ENCODE measurements at places on chromosomes 7 and 10.

- peak; percentile 43 for DNase-seq
Observed at GRCh38 chr7:102273749-102274712, 12.6 kb upstream of the SH2B2 start.

DNA sequence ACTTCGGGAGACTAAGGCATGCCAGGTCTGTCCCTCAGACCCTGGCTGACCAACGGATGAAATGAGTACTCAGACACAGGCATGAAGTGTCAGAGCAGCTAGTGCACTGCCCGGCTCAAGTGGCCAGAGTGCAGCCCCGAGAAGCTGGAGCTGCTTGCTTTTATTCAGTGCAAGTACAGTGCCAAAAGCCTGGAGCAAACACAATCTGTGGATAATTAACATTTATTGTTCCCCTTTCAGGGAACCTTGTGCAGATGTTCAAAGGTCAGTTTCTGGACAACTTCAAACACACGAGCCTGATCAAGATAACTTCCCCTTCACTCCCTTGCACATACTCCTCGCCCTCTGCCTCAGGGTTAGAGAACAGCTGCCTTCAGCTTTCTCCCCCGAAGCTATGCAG, 7.9 kb upstream of the ATE1 start:
- no peak for DNase-seq

DNA sequence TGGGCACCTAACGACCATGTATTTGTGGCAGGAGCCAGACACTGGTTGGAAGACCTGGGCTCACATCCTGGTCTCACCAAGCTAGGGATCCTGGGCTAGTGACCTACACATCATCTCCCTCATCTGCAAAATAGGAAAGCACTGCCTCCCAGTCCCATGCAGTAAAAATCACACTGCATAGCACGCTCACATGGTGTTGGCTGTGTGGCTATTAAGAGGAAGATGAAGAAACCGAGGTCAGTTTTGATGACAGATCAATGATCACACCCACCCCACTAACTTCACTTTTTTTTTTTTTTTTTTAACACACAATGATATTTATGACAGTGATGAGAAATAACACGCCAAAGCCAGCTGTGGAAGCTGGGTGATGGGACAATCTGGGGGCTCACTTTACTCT, 146.5 kb downstream of the RNF216 start:
- no peak for DNase-seq

GRCh38 chr10:99534450-99534938, 1.8 kb downstream of the NKX2-3 start:
- DNase-seq = no peak

DNA sequence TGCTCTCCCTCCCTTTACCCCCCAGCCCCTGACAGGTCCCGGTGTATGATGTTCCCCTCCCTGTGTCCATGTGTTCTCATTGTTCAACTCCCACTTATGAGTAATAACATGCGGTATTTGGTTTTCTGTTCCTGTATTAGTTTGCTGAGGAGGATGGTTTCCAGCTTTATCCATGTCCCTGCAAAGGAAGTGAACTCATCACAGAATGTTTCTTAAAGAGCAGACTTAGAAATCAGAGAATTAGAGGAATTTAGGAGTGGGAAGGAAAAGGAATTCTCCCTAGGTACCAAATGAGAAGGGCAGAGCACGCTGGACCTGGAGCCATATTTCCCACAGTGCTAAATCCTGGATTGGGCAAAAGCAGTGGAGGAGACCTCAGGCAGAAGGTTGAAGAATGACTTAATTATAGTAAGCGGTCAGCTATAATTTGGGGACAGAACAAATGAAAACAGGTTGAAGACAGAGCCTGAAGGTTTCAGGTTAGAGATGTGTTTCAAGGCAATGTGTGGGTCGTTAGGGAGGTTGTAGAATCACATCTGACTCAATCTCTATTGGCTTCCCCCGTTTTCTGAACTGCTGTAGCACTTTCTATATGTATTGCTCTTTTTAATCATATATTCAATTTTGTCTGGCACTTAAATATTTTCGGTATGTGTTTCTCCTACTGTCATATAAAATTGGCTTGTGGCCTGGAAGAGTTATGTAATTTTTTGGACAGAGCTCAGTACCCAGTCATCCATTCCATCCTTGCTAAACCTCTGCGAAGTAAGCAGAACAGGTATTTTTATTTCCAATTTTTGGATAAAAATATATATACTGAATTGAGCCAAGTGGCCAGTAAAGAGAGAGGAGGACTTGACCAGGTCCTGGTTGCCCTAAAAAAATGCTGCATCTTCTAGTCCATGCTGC, 210.5 kb upstream of the KLF6 start:
- DNase-seq = no peak

DNA sequence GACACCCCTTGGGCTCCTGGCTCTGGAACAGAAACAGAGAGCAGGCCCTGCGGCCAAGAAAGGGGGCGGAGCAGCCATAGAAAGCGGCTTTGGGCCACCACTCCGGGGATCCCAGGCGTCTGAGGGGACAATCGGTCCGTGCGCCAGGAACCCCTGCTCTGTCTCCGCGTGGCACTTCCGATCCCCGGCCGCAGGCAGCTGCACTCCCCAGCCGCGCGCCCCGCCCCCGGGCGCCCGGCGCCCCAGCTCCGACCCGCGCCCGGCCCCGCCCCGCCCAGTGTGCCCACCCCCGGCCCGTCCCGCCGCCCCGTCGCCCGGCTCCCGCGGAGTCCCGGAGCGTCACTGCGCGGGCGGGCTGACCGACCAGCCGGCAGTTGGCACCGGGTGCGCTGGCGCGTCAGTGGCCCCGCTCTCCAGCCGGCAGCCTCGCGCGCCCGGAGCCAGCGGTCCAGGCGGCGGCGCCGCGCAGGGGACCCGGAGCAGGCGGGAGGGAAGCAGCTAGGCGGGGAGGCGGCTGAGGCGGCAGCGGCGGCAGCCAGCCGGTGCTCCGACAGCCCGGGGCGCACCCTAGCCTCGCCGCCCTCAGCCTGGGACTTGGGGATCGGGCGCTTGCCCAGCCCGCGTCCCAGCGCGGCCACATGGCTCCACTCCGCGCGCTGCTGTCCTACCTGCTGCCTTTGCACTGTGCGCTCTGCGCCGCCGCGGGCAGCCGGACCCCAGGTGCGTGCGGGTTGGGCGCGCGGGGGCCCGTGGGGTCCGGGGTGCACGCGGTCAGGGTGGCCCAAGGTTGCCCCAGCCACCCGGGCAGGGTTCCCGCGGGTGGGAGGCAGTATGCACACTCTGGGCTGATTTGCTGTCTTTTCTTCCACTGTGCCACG, at the start of gene ADAMTS14:
ADAMTS14 (plus strand) TSS at position 342 of the 878 bp plus-strand sequence; CDS start at position 639, 297 bp downstream.
- DNase-seq = peak; percentile 67

DNA sequence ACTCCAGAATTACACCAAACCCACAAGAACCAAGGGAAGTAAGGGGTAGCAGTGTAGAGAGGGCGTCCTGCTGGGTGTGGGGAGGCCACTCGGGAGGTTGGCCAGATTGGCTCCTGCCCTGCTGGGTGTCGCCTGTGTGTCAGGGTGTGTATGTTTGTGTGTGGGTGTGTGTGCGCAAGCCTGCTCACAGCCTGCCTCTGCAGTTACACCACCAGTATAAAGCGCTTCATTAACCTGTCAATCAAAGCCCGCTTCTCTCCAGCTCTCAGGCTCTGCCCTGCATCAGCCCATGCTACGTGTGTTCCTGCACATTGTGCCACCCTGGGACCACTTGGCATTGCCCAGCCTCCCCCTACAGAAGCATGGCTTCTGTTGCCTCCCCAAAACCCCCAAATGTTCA, 83.3 kb upstream of the PAX2 start:
- DNase-seq = no peak

- no peak for DNase-seq
Observed at GRCh38 chr10:132597654-132598053, 60.1 kb downstream of the INPP5A start.

- DNase-seq = no peak
Observed at GRCh38 chr10:48898426-48898825, 41.2 kb downstream of the LRRC18 start.

GRCh38 chr10:13795653-13796555, 209.1 kb downstream of the PRPF18 start:
- no peak for DNase-seq

GRCh38 chr7:44197474-44197873, 3.3 kb upstream of the YKT6 start:
- no peak for DNase-seq

DNA sequence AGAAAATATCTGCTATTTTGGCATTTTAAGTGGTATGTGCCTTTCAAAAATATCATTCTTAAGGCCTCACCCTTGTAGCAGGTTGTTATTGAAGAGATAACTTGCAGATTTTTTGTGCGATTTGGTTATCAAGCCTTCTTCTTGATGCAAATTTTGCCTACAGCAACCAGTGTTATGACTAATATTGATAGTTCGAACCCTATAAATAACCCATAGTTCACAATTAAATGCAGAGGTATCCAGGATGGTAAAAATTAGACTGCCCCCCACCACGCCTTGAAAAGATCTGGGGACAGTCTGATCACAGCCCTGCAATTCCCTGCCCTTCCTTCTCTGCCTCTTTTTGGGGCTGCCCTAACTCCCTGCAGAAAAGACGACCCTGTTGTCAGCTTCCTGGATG, 28.4 kb upstream of the RAPGEF5 start:
- DNase-seq = no peak

- DNase-seq = no peak
Observed at GRCh38 chr7:28776463-28777157, 181.5 kb downstream of the TRIL start.

GRCh38 chr7:1055956-1056784, 11.8 kb downstream of the GPR146 start:
- DNase-seq = peak; percentile 70

- DNase-seq = no peak
Observed at GRCh38 chr7:130071701-130072622, 1.6 kb downstream of the KLHDC10 start.

- no peak for DNase-seq
Observed at GRCh38 chr7:111527545-111527944, 34.7 kb downstream of the IMMP2L start.

DNA sequence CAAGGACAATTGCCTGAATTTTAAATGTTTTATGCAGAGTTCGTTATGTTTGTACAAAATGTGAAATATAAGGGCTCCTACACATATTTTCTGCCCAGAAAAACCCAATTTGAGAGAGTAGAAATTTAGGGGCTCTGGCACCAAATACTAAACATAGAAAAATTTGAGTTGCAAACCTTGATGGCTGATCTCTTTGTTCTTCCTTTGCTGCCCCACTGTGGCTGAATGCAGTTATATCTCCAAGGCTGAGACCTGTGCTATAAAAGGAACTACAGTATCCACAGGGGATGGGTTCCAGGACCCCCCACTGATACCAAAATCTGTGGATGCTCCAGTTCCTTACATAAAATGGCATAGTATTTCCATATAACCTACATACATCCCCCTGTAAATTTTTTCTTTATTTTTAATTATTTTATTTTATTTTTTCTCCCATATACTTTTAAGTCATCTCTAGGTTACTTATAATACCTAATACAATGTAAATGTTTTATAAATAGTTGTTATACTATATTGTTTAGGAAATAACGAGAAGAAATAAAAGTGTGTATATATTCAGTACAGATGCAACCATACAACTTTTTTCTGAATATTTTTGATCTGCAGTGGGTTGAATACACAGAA, 22.5 kb downstream of the CFAP43 start:
- DNase-seq = no peak

- no peak for DNase-seq
Observed at GRCh38 chr10:109784236-109784635, 139.1 kb downstream of the XPNPEP1 start.

- no peak for DNase-seq
Observed at GRCh38 chr10:99714446-99714845, 17.5 kb downstream of the COX15 start.

DNA sequence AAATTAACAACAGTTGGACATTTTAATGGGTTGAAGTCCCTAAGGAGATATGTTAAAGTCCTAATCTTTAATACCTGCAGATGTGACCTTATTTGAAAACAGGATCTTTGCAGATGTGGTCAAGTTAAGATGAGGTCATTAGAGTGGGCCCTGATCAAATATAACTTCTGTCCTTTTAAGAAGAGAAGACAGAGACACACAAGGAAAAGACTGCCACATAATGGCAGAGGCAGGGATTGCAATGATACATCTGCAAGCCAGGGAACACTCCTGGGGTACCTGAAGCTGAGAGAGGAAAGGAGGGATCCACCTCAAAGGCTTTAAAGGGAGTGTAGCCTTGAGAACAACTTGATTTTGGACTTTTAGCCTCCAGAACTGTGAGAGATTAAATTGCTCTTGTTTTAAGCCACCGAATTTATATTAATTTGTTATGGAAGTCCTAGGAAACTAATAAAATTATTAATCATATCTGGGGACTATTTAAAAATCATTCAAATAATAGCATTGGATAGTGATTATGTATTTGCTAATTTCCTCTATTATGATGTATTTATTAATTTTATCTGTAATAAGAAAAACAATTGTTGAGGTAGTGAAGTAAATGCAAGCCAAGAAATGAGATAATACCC, 700.0 kb upstream of the PCDH15 start:
- no peak for DNase-seq

DNA sequence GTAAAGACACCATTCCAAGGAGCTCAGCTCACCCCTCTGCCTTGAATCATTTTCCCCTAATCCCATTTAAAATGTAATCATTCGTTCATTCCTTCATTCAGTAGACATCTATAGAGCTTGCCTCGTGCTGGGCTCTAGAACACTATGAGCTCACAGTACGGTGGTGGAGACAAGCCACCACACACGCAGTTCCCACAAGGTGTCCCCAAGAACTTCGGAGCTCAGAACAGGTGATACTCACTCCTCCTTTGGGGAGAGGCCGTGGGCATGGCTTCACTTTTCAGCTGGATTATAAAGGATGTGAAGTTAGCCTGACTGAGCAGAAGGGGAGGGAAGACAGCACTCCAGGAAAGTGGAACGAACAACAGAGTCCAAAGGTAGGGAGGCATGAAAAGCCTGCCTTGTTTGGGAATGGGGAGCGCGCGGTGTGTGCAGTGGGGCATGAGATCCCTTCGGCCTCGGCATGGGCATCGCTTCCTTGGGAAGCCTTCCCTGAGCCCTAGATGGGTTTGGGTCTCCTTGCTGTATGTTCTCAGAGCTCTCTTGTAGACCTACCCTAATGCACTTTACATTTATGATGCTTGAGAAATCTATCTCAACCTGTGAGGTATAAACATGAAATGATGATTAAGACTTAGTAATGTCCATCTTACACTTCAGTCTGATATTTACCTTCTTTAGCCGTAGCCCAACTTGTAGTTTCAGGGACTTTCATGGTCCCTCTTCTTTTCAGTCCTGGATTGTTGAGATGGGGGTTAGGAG, 809 bp upstream of the OGA start:
- DNase-seq = no peak

- no peak for DNase-seq
Observed at GRCh38 chr10:26721561-26721960, 24.1 kb downstream of the PDSS1 start.

GRCh38 chr7:157429001-157429679, 92.3 kb downstream of the DNAJB6 start:
- no peak for DNase-seq

- peak; percentile 87 for DNase-seq
Observed at GRCh38 chr10:117174439-117175214, 22.7 kb upstream of the KCNK18 start.

DNA sequence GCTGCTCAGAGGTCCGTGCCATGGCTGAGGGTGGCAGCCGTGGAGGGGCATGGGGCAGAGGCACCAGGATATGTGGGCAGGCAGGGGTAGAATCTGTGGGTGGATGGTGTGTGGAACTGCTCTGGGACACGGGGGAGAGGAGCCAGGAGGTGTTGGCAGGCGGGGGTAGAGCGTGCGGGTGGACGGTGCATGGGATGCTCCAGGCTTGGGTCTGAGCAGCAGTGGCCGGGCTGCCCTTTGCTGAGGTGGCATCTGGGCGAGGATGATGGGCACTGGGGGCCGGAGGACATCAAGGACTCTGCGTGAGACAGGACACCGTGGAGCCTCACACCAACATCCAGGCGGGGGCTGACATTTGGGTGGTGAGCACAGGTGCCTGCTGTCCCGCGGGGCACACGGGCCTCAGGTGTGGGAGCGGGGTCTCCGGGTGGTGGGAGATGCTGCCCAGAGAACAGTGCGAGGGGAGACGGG, 46.2 kb downstream of the JAKMIP3 start:
- DNase-seq = no peak

Data from Right ventricle myocardium inferior (tissue), 1 donor.